ENCODE measurements at places on chromosomes 3 and 15.
A peak's percentile ranks its signal among the peaks of the same experiment; 100 is the strongest.

GRCh38 chr15:83984601-83985000 is 251.0 kb upstream of the GOLGA6L4 start:
- DNase-seq: no peak

- DNase-seq: no peak
Observed at GRCh38 chr15:70956201-70956995, 63.8 kb downstream of the LRRC49 start.

DNA sequence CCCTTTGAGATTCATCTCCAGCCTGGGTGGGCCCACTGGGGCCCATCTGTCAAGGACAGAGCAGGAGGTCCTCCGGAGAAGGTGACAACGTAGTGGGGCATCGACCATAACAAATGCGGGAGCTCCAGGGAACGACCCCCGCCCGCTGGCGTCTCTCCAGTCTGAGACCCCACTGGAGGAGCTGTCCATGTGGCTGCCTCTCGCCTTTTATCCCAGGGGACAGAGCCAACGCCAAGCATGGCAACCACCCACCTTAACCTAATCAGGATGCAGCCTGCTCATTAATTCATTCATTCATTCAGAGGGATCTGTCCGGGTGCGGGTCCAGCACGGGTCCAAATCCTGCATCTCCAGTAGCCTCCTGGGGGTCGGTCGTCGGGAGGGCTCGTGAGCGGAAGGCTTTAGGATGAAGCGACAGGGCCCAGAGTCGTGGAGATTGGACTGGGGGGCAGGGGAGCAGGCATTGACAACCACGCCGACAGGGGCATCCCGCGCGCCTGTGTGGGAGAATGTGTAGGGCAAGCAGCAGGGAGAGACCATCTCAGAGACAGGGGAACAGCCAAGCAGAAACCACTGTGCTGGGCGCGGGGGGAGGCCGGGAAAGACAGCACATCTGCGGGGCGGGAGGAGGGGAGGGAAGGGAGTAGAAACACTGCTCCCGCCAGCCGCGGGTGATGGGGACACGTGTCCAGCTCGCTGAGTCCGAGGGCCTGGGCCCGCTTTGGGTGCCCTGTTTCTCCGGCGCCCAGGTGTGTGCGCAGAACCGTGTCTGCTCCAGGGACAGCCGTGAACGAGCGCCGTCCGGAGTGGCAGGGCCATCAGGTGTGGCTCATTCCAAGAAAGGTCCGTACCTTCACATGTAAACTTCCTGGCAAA is 1.9 kb downstream of the PIGZ start:
- no peak for DNase-seq

- DNase-seq: no peak
Observed at GRCh38 chr3:16286161-16286560, 21.1 kb downstream of the OXNAD1 start.

DNA sequence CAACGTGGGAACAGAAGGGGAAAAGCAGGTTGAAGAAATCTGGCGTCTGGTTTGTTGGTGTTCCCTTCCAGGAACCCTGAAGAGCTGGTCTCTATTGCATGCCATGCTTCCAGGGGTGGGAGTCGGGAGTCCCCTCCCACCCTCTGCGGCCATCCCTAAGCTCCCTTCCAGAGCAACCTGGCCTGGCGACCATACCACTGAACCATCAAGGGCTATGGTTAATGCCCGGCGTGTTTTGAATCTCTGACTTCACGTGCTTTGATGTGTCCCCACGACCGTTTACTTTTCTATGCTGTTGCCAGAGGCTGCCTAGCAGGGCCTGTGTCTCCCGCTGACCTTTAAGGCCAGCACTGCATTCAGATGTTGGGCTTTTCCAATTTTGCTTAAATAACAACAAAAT is 696 bp upstream of the SNRK start:
- DNase-seq: peak; percentile 1
